HCT116 (cell line): ENCODE measurements at places on chromosomes 6 and 20.

GRCh38 chr6:7939864-7940228 is 29.3 kb upstream of the TXNDC5 start:
- H3K36me3 ChIP-seq = no peaks in the 10 kb centered on the region
- no peak for DNase-seq
- no peak overlapping the region for H3K27ac ChIP-seq
- H3K4me1 ChIP-seq = no peaks in the 10 kb centered on the region
- no peaks in the 10 kb centered on the region for H3K27me3 ChIP-seq

GRCh38 chr6:52547647-52548352 is 29.1 kb downstream of the TRAM2 start:
- H3K27ac ChIP-seq = no peak overlapping the region
- DNase-seq = no peak
- H3K4me1 ChIP-seq = peaks cover 40% of the 10 kb centered on the region
- no peaks in the 10 kb centered on the region for H3K36me3 ChIP-seq

- H3K27ac ChIP-seq = no peak overlapping the region; the same call in 1 of the 2 replicates
- H3K4me3 ChIP-seq = no peak overlapping the region
- no peaks in the 10 kb centered on the region for H3K36me3 ChIP-seq
- DNase-seq = peak; percentile 13
- H3K27me3 ChIP-seq = no peaks in the 10 kb centered on the region
Observed at GRCh38 chr20:63290677-63291472, 2.1 kb upstream of the COL20A1 start.

- peak overlapping the region; percentile 8; the same call in 1 of the 2 replicates for H3K4me3 ChIP-seq
- no peaks in the 10 kb centered on the region for H3K27me3 ChIP-seq
- peaks cover 18% of the 10 kb centered on the region for H3K4me1 ChIP-seq
Observed at GRCh38 chr6:33433544-33434191, 13.8 kb downstream of the SYNGAP1 start.

DNA sequence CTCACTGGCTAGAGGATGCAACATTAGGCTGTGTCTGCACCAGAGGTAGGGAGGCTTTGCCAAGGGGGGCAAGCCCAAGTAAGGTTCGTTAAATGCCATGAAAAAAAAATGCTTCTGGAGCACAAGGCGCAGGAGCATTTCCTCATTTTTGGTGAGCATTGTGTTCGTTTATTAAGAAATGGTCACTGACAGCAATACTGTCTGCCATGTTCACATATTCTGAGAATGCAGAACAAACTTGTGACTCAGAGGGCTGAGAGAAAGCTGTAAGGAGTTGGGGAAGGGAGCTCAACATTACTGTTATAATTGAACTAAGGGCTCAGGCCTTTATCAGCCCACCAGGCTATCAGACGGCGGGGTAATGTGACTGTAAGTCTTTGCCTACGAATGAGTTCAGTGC is 465.4 kb upstream of the BTBD3 start:
- H3K27me3 ChIP-seq = no peaks in the 10 kb centered on the region
- H3K36me3 ChIP-seq = no peaks in the 10 kb centered on the region
- H3K27ac ChIP-seq = no peak overlapping the region
- DNase-seq = no peak

GRCh38 chr6:37696220-37696840 is 1.4 kb downstream of the MDGA1 start:
- H3K36me3 ChIP-seq = no peaks in the 10 kb centered on the region
- peak overlapping the region; percentile 78 for H3K4me3 ChIP-seq
- peaks cover 32% of the 10 kb centered on the region for H3K4me1 ChIP-seq
- no peaks in the 10 kb centered on the region for H3K27me3 ChIP-seq
- DNase-seq = no peak

DNA sequence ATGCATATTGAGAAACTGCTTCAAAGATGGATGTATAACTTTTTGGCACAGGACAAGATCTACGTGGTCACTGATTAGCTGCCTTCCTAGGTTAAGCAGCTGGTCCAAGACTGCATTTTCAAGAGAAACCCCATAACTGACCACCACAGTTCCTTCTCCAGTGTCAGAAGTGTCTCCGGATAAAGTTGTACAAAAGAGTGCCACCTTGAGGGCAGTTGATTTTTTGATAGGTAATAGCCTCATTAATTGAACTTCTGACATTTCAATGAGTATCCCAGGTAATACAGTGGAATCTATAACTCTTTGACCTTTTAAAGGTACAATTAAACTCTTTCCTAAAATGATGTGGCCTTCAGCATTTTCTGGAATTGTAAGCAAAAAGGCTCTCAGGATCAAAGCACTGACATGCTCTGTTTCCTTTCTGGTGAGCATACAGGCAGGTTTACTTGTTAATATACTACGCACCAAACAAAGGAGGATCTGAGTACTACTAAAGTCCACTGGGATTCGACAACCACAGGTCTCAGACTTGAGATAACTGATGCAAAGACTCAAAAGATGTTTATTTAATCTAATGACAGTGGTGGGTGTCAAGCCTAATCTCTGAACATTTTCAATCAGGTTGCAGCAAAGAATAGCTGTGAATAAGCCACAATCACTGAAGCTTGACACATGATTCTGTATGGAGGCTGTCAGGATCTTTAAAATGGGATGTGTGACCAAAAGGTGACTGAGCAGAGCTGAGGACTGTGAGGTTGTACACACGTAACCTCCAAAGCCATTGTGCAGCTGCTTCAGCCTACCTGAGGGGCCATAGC is 21.2 kb downstream of the MKKS start:
- peaks cover 4% of the 10 kb centered on the region; the same call in 1 of the 2 replicates for H3K36me3 ChIP-seq
- peaks cover 13% of the 10 kb centered on the region; the same call in 1 of the 2 replicates for H3K4me1 ChIP-seq
- H3K27ac ChIP-seq = no peak overlapping the region
- no peak for DNase-seq

- no peaks in the 10 kb centered on the region for H3K27me3 ChIP-seq
- H3K27ac ChIP-seq = no peak overlapping the region
- no peak overlapping the region for H3K4me3 ChIP-seq
- DNase-seq = no peak
- H3K36me3 ChIP-seq = no peaks in the 10 kb centered on the region
Observed at GRCh38 chr6:131103296-131103695, 32.0 kb upstream of the AKAP7 start.

GRCh38 chr6:146460941-146461340 is 82.7 kb upstream of the RAB32 start:
- no peak for DNase-seq
- no peaks in the 10 kb centered on the region for H3K36me3 ChIP-seq
- no peaks in the 10 kb centered on the region for H3K4me1 ChIP-seq
- no peak overlapping the region for H3K4me3 ChIP-seq

DNA sequence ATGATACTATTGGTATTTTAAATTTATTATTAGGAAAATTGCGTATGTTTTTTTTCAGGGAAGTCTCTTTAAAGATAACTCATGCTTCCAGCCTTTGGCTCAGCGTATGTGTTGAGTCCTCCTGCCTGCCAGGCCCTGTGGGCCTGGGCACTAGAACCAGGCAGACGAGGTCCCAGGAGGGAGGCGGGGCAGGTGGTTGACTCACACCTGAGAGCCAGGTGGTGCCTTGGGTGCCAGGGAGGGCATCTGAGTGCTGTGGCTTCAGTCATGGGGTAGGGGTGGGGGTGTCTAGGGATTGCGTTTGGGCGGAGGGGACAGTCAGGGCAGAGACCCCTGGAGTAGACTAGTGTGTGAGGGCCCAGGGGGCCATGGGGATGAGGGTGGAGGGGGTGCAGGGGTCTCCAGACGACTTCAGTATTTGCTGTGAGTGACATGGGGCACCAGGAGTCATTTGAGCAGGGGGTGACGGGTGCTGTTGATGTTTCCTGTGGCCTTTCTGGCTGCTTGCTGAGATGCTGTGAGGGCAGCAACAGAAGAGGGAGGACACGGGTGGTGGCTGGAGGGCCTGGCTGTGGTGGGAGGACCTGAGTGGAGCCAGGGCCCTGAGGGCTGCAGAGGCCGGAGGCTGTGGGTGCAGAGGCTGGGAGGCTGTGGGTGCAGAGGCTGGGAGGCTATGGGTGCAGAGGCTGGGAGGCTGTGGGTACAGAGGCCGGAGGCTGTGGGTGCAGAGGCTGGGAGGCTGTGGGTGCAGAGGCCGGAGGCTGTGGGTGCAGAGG is 14.8 kb upstream of the ADRM1 start:
- H3K4me3 ChIP-seq = no peak overlapping the region
- no peaks in the 10 kb centered on the region for H3K4me1 ChIP-seq
- H3K36me3 ChIP-seq = no peaks in the 10 kb centered on the region
- no peak for DNase-seq
